Cardiac fibroblast (primary cell): ENCODE measurements at places on chromosomes 4 and X.

DNA sequence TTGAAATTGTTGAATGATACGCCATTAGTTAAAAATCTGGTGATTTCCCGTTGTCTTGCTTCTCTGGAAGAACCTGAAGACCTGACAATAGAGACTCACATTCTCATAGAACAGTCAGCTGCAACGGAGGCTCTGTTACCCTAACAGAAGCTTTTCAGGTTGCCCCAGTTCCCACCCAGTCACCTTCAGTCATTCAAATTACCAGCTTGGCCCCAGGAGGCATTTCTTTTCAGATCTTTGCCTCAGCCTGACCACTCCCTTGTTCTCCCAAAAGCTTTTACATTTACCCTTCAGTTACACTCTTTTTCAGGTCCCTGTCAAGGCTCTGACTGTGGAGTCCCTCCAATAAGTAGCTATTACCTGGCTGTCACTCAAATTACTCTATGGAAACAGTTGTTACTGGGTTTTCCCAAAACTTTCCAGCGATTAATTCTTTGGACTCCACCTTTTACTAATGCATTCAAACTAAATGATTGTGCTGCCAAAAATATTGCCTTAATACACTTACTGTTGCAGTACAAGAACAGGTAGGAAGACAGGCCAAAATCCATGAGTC lies 162.2 kb upstream of the FTHL17 start:
- DNase-seq: no peak

DNA sequence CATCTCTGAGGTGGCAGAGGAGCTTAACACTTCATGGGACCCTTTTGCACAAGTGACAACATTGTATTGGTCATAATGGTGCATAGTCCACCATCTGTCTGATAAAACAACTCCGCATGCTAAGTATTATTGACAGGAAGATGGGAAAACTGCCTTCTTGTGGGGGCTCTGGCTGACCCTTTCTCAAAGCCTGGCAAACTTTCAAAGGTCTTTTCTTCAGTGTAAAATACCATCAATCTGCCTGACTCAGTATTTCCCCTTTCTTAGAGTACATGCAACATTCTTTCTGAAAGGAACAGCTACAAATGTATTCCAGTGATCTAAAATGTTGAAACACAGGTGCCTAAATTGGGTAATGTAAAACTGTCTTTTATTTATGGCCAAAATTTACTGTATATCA lies 89.1 kb downstream of the NAA11 start:
- DNase-seq: no peak

- no peak for DNase-seq
These were observed 26.3 kb upstream of the TMEM131L start for GRCh38 chr4:153439831-153440230.

DNA sequence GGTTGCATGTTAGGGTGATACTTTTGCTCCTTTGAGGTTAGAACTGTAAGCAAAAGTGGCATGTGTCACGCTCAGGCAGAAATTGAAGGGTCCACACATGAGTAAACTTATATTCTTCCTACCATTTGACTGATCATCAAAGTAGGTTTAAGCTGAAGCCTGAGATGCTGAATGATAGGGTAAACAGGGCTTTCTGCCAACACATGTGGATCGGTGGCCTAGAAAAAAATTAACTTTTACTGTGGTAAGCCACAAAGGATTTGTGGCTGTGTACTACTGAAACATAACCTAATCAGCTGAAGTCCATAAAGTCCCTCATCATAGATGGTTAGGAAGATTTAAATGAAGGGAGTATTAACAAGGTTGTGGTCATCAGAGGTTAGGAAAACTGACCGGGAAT lies 1070.1 kb downstream of the STPG2 start:
- no peak for DNase-seq

- no peak for DNase-seq
These were observed 37.1 kb downstream of the RGS12 start for GRCh38 chr4:3329887-3330286.
